CD4-positive, alpha-beta T cell treated with Interleukin-10 for 1 hour (primary cell): ENCODE measurements at places on chromosomes 12 and 14.

DNA sequence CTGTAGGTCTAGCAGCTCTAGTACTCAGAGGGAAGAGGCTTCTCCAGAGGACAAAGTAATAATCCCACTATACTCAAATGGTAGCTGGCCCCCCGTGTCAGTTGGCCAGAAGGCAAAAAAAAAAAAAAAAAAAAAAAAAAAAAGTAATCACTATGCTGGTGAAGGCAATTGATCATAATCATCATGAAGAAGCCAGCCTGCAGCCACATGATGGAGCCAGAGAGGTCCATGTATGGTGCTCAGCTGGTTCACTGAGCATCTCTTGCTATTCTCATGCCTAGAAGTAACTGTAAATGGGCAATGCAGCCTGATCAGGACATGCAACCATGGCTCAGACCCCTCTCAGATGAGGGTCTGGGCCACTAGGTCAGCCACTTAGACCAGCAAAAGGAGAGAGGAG lies 378.8 kb downstream of the MED13L start:
- no peak for DNase-seq

DNA sequence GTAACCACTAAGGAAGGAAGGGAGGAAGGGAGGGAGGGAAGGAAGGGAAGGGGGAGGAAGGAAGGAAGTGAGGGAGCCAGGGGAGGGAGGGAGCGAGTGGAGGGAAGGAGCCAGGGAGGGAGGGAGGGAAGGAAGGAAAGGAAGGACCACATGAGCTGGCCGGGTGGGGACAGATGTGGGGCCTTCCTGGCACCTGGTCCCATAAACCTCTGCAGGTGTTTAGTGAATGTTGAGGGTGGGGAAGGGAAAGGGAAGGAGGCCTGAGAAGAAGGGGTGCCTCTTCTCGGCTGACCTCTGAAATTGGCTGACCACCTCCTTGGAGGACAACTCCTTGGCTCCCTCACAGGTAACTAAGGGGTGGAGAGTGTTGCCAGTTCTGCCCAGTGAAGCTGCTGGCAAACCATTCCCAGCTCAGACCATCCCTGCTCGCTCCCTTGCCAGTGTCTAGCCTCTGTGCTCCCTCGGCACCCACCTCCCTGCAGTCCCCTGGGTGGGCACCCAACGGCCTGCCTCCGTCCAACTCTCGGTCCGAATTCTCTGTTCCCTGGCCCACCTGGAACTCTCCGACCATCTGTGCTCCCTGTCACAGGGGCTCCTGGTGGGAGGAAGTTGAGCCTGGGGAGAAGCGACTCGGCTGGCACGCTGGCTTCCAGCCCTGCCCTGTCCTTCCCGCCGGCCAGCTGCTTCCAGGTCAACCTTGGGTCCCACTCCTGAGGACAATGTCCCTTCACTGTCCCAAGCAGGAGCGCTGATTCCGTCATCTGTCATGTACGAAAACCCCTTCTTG lies 12.2 kb upstream of the PPP1R13B start:
- no peak for DNase-seq

GRCh38 chr12:102618197-102618877 lies 138.0 kb upstream of the IGF1 start:
- no peak for DNase-seq

GRCh38 chr14:57845802-57846531 lies 19.9 kb downstream of the SLC35F4 start:
- no peak for DNase-seq

GRCh38 chr14:34629657-34630529 lies at the start of gene SNX6:
Gene SNX6 (minus strand): TSS chr14:34630148. CDS start chr14:34630116, 32 bp downstream.
- DNase-seq = peak; percentile 87

DNA sequence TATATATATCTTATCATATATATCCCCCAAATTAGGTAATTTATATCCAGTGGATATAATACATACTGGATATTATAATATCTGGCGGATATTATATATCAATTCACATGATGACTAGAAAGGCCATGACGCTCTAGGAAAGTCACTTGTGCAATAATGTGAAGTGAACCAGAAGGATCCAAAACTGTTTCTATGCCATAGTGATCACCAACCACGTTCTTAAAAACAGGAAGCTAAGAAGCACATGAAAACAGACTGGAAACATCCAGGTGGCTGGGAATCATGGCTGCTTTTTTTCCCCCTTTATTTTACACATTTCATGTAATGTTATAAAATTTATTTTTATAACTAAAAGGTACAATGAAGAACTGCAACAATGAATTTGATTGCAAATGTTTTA lies 1.4 kb downstream of the GUCY2C start:
- DNase-seq = no peak

- no peak for DNase-seq
Measured at GRCh38 chr14:95808371-95808770, 68.3 kb upstream of the TUNAR start.

- DNase-seq = no peak
Measured at GRCh38 chr12:45785315-45785714, 55.8 kb downstream of the ARID2 start.

DNA sequence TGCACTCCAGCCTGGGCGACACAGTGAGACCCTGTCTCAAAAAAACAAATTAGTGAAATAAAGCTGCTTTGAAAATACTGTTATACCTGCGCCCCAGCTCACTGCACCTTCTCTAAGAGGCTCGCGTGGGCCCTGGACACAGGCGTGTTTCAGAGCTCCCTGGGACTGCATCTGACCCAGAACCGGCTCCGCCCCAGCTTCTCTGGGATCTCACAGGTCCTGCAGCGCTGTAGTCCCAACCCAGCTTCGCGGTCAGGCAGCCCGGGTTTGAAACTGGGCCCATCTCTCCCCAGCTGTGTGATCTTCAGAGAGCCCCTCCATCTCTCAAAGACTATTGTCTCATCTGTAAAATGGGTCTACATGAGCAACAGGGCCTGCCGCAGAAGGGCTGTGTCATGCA lies 7.5 kb downstream of the RIMBP2 start:
- DNase-seq = no peak

GRCh38 chr12:106309671-106310505 lies 7.4 kb downstream of the TCP11L2 start:
- no peak for DNase-seq

DNA sequence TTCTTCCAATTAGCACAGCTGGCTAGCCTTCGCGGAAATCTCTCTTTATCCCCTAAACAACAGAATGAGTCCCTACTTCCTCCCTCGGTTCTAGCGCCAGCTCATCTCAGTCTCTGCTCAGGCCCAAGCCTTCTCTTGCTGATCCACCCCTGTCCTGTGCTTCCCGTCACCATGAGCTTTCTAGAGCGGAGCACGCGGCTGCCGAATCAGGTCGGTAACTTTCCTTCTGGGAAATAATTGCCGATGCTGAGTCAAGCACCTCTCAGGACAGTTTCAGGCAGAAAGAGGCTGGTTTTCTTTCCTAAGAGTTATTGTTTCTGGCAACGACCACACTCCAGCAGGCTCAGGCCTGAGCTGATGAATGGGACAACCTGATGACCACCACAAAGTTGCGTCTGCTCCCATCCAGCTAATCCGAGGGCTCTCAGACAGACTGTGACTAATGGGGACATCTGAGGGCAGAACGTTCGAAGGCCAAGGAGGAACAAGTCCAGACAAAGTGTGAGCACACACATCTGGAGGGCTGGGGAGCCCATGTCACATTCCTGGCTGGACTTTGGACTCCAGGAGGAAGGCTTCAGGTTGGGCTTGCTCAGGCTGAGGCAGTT lies 13.6 kb upstream of the GPR68 start:
- DNase-seq = no peak

GRCh38 chr12:87511371-87511770 lies 517.8 kb downstream of the C12orf50 start:
- no peak for DNase-seq

DNA sequence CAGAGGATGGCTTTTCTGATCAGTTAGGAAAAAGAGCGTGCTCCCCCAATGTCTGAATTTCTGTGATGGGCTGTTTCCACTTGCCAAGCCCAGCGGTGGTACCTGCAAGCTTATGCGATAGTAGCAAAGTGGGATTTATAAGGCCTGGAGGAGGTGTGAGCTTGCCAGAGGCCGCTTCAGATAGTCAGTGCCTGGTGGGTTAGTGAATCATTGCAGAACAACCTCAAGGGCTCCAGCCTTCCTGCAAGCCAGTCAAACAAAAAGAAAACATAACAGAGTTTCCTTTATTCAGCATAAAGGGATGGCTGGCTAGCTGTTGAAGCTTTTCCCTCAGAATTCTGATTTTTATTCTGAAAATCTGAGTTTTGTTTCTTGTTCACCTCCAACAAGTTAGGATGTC lies 7.6 kb upstream of the BMP4 start:
- DNase-seq = no peak

DNA sequence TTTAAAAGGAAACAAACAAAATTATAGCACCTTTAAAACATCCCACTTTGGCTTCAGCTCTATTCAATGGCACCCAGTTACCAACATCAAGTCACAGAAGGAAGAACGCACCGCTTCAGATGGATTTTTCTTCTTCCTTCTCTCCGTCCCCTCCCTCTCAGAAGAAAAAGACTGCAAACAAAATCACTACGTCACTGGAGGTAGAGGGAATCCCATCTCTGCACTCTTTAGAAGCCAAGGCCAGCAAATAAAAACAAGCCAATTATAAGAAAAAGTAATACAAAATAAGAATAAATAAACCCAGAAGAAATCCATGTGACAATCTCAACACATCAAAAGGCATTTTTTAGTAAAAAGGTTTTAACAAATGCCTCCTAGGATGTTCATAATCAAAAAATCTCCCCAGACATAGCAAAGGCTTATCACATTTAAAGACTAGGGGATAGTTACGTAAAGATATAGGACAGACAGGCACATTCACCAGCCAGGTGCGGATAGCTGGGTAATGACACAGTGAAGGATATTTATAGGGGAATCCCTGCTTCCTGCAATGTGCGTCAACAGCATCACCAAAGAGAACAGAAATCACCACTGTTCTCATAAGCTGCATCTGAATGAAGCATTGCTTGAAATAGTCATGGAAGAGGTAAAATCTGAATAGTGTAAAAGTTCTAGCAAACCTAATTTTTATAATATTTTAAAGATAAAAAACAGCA lies 89.4 kb downstream of the R3HDM2 start:
- DNase-seq = no peak

DNA sequence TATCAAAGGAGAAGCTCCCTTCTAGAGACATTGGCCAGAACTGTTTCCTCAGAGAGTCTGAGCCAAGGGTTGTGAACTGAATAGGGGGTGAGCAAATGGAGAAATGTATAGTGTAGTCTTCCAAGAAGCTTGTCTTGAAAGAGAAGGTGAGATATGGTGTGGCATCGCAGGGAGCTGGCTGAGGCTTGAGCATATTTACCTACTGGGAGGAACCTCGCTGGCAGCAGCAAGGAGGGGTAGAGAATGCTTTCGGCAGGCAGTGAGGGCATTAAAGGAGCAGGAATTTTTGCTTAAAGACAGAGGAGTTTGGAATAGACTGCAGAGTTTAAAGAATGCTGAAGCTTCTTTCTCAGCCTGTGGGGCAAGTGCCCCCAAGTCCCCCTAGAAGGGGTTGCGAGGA lies 59.3 kb upstream of the PRMT8 start:
- DNase-seq = no peak

- DNase-seq = no peak
Measured at GRCh38 chr12:99234702-99235101, 412.9 kb upstream of the GARIN6 start.

DNA sequence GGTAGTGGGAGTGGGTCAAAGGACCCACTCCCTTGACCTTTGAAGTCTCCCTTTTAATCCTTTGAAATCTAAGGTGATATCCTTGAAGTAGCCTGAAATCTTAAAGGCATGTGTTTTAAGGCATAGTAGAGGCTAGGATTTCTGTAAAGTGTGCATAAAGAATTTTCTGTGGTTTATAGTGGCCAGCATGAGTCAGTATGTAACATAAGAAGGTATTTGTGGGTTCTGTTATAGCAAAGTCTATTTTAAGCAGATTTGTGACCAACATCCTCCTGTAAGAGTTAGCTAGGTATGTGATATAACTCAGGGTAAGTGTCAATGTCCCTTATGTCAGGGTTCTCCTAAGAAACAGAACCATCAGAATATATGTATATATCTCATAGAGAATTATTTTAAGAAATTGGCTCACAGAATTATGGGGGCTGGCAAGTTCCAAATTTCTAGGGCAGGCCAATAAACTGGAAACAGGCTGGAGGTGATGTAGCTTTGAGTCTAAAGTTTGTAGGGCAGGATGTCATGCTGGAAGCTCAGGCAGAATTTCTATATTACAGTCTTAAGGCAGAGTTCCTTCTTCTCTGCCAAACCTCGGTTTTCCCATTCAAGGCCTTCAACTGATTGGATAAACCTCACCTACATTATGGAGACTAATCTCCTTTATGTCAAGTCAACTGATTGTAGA lies 18.7 kb upstream of the EPYC start:
- DNase-seq = no peak

DNA sequence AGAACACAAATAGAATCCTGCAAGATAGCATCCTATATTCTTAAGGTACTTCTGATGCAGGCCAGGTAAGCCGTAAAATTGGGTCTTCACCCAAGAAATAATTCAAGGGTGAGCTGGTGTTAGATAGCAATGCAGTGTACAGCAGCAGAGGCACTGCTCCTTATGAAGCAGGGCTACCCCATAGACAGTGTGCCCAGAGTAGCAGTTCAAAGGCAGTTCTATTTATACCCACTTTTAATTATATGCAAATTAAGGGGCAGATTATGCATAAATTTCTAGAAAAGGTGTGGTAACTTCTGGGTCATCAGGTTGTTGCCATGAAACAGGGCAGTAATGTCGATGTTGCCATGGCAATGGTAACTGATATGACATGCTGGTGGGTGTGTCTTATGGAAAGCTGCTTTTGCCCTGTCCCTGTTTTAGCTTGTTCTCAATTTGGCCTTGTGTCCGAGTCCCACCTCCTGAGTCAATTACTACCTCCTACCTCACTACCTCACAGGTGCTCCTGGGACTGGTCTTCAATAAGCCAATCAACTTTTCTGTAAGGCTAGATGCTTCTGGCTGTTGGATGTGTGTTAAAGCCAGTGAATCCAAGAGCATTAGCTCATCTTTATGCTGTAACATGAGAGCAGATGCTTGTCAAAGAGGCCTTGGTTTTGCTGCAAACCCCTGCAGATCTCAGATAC lies 61.0 kb downstream of the PPM1A start:
- DNase-seq = no peak

DNA sequence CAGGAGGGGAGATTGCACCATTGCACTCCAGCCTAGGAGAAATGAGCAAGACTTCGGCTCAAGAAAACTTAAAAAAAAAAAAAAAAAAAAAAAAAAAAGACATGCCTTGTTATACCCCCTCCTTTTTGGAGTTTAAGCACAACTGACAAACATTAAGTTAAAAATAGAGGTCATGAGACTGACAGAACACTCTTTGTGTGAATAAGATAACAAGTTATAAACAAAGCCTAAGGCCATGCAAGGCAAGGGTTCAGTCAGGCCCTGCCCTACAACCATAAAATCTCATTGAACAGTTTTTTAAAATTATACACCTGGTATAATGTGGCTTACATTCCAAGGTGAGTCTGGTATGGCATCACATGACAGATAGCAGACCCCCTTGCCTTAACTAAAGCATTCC lies 39.3 kb downstream of the TSPAN19 start:
- DNase-seq = no peak

GRCh38 chr14:73754911-73755360 lies 40.8 kb upstream of the PNMA1 start:
- DNase-seq = no peak

- no peak for DNase-seq
Measured at GRCh38 chr12:115871714-115872113, 405.8 kb downstream of the MED13L start.

GRCh38 chr12:9975614-9976013 lies 4.4 kb downstream of the CLEC12A start:
- no peak for DNase-seq
